ENCODE measurements at places on chromosomes 16 and 17. TPM values are rescaled to one million over a fixed set of nuclear protein-coding genes. Genes with fewer than 3 reads are reported as not detected.
A peak's percentile ranks its signal among the peaks of the same experiment; 100 is the strongest.

DNA sequence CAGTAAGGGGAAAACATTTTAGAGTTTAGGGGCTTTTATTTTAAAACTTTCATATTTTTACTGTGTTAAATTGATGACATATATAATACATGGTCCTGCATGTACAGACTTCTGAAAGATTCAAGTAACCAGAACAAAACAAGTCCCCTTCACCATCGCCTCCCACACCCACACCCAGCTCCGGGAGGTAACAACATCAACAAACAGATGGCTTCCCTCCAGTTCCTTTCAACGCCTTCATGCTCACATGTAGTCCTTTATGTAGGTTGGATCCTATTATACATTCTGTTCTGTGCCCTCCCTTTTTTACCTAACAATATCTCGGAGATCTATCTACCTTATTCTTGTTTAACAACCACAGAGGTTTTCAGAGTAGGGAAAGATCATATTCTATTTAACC is 30.5 kb downstream of the GINS3 start:
- no peak for DNase-seq

DNA sequence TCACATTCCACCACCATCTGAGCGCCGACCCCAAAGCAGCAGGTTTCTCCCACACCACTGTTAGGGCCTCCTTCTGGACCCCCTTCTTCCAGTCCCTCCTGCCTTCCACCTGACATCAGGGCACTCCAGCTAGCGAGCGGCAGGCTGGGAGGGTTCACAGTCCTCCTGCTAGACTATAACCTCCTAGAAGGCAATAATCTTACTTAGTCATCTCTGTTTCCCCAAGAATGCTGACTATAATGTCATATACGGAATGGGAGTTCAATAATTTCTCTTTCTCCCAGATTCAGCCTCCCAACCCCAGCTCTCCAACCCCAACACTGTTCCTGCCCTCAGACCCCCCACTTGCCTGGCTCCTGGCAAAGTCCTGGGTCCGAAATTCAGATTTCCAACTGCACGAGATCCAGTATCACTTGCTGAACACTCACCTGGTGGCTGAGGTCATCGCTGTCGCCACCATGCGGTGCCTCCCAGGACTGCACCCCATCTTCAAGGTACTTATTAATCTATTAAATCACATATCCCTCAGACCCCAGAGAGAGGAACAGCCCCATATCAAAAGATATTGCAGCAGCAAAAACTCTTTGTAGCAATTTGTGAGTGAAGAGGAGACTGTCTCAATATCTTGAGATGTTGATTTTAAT is 5.6 kb downstream of the ALOX12 start:
- DNase-seq, result peak; percentile 81

- no peak for DNase-seq
Measured at GRCh38 chr17:55167024-55167725, 97.6 kb upstream of the HLF start.

PCGF2 gene
- 4.7 TPM for total RNA-seq
